ENCODE measurements at places on chromosomes 16 and 17. TPM values are rescaled to one million over a fixed set of nuclear protein-coding genes. Genes with fewer than 3 reads are reported as not detected.

Gene KRTAP9-9
- not detected for total RNA-seq

Gene HSD11B2
- not detected for total RNA-seq

Gene PLEKHH3
- 5.2 TPM for total RNA-seq

Gene PPM1E
- total RNA-seq = under 0.01 TPM

Gene RCVRN
- total RNA-seq = not detected

Gene MXRA7
- total RNA-seq = 88.2 TPM

Gene MT1F
- total RNA-seq = 0.53 TPM

Gene ACSM2B
- not detected for total RNA-seq

Gene KRT222
- total RNA-seq = not detected

Gene C16orf46
- total RNA-seq = 0.29 TPM

Gene NLGN2
- total RNA-seq = 4.5 TPM

Gene CFAP97D1
- total RNA-seq = not detected

Gene THOC6
- total RNA-seq = 27.9 TPM

Gene ANKFN1
- total RNA-seq = 1.2 TPM

Gene GJD3
- not detected for total RNA-seq

Gene IGF2BP1
- 5.1 TPM for total RNA-seq

Data from thoracic aorta endothelial cell (primary cell).